ENCODE measurements at places on chromosomes 3 and 15.

DNA sequence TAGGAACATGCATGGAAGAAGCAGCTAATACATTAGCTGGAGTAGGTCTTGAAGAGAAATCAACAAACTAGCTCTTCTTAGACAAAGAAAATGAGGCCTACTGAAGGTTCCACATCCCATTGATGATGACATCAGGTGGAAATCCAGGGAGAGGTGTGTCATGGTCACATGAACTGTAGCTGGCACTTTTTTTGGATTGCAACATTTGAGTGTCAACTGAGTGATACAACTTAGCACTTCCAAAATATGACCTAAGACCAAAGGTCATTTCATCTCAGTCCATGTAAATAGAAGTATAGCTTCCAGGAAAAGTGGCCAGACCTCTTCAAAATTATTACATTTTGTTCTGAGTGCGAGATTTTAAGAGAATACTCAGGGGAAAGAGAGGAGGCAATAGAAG lies 117.2 kb upstream of the MEIS2 start:
- no peak for DNase-seq

DNA sequence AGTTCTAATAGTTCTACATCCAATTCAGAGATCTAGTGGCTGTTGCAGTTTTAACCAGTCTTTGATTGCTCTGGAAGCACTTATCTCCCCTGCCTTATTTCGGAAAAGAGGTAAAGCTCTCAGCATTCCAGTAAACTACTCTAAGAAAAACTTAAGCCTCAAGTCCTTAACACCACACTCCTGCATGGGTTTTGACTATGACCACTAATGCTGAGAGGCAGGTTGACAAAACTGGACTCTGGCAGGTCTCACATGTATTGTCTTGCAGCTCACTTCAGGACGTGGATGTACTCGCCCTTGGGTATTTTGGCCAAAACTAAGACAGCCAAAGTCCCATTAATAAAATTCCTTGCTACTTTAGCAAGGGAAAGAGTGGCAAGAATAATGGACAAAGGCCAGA lies 405.9 kb upstream of the GRM7 start:
- no peak for DNase-seq

GRCh38 chr15:80636675-80637074 lies 58.4 kb upstream of the ABHD17C start:
- no peak for DNase-seq

GRCh38 chr3:150825916-150826377 lies 63.0 kb upstream of the SIAH2 start:
- DNase-seq: no peak

- no peak for DNase-seq
Observed at GRCh38 chr15:38992930-38993329, 428.3 kb upstream of the RASGRP1 start.

GRCh38 chr15:20106026-20106425 lies 435.6 kb downstream of the GOLGA6L6 start:
- no peak for DNase-seq

All from activated naive CD8-positive, alpha-beta T cell treated with anti-CD3 and anti-CD28 coated beads, Interleukin-2, amount 50 U/mL, for 16 hours (primary cell).